ENCODE measurements at places on chromosomes 3 and 15. TPM values are rescaled to one million over a fixed set of nuclear protein-coding genes. Genes with fewer than 3 reads are reported as not detected.

DNA sequence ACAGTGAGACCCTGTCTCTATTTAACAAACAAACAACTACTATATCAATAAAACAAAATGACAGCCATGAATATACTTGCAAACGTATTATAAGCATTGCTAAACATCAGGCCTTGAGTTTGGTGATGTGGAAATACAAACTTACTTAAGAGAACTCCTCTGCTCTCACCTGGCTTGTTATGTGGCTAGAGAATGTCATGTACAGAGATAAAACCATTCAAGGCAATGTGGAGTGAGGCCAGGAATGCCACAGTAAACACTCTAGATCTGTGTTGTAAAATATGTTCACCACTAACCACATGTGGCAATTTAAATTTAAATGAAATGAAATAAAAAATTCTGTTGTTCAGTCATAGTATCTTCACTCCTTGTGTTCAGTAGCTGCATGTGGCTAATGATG is 22.7 kb upstream of the RARB start:
- no peak for ATAC-seq

- ATAC-seq, result no peak
These were observed 129.8 kb downstream of the TMEM108 start for GRCh38 chr3:133168025-133168401.

DNA sequence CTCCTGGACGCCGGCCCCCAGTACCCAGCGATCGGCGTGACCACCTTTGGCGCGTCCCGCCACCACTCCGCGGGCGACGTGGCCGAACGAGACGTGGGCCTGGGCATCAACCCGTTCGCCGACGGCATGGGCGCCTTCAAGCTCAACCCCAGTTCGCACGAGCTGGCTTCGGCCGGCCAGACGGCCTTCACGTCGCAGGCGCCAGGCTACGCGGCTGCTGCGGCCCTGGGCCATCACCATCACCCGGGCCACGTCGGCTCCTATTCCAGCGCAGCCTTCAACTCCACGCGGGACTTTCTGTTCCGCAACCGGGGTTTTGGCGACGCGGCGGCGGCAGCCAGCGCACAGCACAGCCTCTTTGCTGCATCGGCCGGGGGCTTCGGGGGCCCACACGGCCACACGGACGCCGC is 956 bp downstream of the ZIC1 start:
- peak; percentile 32 for ATAC-seq

GRCh38 chr3:8884630-8885290 is 78.5 kb downstream of the RAD18 start:
- no peak for ATAC-seq

GRCh38 chr3:124201786-124202185 is 209.9 kb upstream of the ROPN1 start:
- peak; percentile 58 for ATAC-seq

DNA sequence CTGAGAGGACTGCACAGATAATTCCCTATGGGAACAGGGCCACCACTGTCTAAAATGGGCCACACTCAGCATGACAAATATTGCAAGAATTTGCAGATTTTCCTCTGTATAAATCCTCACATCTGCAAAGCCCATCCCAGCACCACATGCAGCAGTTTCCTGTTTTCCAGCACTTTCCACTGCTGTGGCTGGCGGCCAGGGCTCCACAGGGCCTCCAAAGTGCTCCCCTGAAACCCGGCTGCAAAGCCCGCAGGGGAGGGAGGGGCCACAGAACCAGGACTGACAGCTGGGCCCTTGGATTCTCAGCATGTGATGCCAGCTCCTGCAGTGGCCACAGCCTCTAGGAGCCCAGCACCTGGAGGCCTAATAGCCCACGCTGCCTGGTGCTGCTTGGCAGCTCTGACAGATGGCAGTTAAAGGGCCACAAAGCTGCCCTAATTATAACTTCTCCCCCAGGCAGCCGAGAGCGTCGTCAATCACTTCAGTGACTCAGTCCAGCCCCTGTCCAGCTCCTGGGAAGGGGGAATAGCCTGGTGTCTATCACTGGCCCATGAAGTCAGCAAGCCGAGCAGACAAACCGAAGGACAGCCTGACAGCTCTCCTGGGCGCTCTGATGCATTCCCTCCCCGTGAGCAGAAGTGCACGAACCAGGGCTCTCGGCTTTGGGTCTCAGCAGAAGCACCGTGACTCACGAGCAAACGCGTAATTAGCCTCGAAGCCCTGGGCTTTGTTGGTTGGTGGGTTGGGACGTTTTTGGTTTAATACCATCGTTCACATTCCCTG is 4.7 kb downstream of the LRRC15 start:
- peak; percentile 73 for ATAC-seq

DNA sequence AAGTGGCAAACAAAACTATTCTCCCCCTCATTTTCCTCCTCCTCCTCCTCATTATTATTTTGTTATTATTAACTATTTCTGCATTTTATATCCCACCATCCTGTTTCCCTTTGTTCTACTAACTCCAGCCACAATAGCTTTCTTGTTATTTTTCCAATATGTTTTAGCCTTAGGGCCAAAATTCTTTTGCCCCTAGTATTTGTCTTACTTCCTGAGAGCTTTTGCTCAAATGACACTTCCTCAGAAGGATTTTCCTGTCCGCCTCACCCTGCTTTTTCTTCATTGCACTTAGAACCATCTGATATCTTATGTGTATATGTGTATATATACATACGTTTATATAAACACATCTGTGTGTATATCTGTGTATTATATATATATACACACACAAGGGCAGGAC is 32.7 kb upstream of the NUDT16 start:
- ATAC-seq, result no peak

DNA sequence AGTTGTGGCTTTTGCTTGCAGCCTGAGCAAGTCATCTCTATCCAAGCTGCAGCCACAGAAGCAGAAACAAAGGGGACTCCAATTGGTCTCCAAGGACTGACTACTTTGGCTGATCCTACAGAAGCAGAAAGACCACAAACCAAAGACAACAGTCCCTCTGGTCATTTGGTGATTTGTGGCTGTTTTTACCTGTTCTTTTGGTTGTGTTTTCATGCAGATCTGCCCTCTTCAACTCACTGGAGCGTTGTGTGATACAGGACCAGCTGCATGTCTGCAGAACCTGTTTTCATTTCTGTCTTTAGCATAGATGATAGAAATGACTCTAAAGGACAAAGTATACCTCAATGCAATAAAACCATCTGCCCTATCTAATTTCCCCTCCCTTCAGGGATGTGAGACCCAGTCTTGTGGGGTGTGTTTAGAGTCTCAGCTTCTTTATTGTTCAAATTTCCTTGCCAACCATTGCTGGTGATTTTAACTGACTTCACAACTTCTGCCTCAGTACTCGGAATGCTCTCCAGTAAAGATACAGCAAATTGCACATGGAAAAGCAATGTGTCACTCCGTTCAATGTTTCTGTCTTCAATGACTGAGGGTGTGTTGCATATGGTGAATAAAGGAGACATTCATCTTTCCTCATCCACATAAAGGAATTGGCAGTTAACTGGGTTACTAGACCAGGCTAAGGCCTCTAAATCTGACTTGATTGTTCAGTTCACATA is 48.9 kb upstream of the SLC7A14 start:
- ATAC-seq, result peak; percentile 72

Gene TEX264
- 21.9 TPM for total RNA-seq

Gene TMEM207
- not detected for total RNA-seq

Gene TGM4
- 0.44 TPM for total RNA-seq

Gene FANCD2OS
- not detected for total RNA-seq

Gene NDN
- total RNA-seq, result 123 TPM

Gene EPHB3
- 12.5 TPM for total RNA-seq

Gene KPNA4
- total RNA-seq, result 32.0 TPM

Gene DOCK3
- 5.0 TPM for total RNA-seq

Gene WDR49
- total RNA-seq, result not detected
